SIG-M5 (cell line): ENCODE measurements at places on chromosomes 11 and 22.

GRCh38 chr22:50247748-50248147, 2.9 kb upstream of the TUBGCP6 start:
- DNase-seq: no peak

DNA sequence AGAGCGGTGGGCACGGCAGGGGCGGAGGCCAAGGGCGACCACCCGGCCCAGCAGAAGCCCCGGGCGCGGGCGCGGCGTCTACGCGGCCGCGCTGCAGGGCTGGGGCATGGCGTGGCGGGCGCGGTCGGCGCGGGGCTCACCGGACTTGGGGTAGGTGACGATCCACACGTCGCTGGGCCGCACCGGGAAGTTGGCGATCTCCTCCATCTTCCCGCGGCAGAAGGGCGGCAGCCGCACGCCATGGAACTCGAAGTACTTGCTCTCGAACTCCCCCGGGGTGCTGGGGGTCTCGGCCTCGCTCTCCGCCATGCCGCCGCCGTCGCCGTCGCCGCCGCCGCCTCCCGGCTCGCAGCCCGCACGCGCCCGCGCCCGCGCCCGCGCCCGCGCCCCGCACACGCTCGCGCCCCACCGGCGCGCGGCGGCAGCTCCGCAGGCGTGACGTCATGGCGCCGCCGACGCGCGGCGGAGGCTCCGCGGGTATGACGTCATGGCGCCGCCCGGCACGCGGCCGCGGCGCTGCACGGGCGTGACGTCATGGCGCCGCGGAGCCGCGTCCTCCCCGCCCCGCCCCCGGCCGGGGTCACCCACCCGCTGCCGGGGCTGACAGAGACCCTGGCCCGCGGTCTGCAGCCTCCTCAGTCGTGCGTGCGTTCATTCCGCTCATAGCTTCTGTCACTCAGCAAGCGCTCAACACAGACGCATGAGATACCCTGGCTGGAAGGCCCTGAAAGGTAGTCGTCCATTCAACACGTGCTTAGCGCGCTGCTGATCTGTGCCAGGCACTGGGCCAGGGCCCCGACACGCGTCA, at the start of gene SULT4A1:
SULT4A1 (minus strand) TSS at position 440 of the 808 bp plus-strand sequence; CDS start at position 309, 131 bp downstream.
- no peak for DNase-seq

DNA sequence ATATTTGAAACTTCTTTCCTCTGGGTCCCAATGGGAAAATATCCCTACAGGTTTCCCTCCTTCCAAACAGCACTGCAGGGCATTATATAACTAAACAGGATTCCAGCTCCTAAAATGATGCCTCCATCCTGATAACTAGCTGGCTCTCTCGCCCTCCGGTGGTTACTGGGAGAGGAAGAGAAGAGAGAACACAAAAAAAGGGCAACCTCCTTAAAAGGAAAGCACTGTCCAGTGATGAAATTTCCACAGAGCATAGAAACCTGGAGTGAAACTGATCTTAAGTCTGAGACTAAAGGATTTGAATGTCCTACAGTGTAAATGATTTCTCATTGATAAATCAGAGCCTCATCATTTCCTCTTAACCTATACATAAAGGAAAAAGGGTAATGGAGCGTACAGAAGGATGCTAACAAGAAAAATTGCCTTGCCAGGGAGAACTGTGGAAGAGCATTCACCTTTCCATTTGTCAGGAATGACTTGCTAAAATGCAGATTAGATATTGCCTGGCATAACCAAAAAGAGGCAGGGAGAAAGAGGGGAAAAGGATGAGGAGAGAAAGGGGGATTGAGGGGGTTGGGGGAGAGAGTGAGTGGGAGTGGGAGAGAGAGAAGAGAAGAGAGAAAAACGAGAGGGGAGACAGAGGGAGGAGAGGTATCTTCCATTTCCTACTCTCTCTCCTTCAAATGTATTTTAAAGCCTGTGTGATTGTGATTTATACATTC, 121.3 kb downstream of the APOL5 start:
- no peak for DNase-seq

GRCh38 chr11:59761993-59762392, 6.8 kb downstream of the STX3 start:
- DNase-seq: no peak

- DNase-seq: no peak
Measured at GRCh38 chr11:128767591-128768001, 73.7 kb downstream of the FLI1 start.

- DNase-seq: no peak
Measured at GRCh38 chr11:116073854-116074837, 569.9 kb upstream of the CADM1 start.

GRCh38 chr22:35886309-35886708, 142.3 kb downstream of the RBFOX2 start:
- DNase-seq: no peak

DNA sequence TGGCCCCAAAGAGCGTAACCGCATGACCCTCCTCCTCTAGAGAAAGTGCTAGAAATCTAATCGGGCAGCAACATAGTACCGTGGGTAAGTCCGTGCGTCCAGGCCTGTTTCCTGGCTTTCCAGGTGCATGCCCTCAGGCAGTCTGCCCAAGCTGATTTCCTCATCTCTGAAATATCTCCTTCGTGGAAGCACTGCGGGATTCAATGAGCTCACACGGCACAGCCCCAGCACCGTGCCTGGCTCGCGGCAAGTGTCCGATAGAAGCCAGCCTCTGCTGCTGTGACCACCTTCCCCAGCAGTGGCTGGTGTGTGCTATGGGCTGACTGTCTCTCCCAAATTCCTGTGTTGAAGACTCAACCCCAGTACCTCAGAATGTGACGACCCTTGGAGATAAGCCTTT, 20.7 kb downstream of the RPUSD4 start:
- no peak for DNase-seq

DNA sequence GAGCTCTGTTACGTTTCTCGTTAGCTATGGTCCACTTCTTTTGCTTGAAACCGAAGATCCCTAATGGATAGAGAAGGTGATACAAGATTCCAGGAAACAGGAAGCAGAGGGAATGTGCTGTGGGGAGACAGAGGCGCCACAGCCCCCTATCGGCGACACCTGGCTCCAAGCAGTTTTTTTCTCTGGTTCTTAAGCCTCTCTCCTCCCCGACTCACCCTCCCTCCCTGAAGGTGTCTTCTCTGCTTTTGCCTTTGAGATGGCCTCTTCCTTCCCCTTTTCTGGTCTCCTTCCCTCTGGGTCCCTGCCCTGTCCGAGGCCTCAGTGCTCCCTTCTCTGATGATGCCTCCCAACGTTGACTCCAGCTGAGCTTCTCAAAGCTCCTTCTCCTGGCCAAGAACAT, 14.2 kb upstream of the APOBEC3A start:
- DNase-seq: no peak

- DNase-seq: no peak
Measured at GRCh38 chr11:40417627-40418026, 1041.8 kb downstream of the LRRC4C start.

DNA sequence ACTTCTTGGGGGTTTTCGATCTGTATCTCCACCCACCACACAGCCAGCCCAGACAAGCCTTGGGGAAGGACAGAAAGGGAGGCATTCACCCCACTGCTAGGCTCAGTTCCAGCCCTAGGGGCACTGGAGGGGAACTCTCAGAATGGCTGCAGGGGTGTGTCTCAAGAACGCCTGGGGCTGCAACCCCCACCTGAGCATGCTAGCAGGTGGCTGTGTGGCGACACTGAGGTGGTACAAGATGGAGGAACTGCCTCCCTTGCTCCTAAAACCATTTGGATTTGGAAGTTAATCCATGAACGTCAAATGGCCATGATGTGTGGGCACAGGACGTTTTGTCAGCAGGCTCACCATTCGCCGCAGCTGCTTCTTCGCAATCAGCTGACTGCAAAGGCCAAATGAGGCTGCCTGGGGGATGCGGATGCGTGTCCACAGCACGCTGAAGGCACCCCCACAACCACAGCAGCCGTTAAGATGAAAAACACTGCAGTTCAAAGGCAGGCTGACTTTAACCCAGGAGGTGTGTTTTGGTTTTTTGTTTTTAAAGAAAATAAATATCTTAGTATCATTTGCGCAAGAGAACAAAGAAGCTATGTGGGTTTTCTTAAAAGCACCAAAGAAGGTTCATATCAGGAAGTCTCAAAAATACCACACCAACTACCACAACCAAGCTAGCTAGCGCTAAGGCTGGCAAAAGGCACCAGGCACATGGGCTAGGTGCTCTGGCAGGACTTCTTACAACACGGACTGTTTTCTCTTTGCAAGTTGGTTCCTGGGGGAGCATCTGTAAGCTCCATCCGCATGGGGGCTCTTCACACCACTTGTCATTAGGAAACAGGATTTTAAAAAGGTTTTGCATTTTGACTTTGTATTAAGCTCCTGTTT, 22.2 kb upstream of the NAP1L4 start:
- DNase-seq: no peak

DNA sequence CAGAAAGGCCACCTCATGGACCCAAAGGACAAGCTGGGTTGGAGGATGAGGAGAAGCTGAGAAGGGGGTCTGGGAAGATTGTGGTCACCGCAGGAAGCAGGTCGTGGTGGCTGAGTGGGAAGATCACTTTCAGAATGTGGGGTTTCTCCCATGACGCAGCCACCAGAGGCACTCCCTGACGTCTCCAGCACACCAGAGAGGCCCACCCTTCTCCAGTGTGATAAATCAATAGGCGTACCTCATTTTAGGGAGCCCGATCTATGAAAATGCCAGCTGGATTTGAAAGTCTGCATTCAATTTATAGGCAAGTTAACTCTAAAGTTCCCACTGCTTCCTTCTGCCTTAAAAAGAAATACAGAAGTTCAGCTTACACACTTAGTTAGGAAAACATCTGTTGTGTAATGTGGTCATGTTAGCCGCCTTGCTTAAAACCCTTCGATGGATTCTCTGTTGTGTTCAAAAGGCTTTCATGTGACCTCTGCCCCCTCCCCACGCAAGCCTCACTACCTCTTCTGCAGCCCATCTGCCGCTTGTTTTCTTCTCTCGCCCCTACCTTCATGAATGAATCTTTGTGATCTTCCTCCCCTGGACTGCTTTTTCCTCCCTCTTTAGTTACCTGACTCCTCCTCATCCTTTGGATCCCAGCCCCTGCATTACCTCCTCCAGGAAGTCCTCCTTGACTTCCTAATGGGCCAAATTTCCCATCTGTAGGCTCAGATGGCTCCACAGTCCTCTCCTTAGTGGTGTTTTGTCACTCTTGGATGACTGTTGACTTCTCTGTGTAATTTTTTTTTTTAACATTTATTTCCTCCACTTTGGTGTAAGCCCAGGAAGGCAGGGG, 10.7 kb downstream of the TSPAN18 start:
- no peak for DNase-seq

DNA sequence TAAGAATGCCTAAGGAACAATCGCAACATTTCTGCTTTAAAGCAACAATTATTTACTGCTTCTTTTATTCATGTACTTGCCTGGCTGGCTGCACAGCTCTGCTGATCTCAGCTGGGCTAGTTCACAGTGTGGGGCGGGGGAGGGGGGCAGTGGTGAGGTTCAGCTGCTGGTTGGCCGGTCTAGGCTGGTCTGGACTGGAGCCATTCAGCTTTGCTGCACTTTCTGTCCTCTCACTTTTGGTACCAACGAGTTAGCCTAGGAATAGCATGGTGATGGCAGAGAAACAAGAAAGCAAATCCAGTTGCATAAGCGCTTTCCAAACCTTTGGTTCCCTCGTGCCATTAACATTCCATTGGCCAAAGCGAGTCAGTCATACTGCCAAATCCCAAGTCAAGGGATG, 16.0 kb upstream of the MIF start:
- no peak for DNase-seq
